ENCODE measurements at places on chromosomes 6 and 20.

GRCh38 chr6:33988121-33989015 lies 157.5 kb downstream of the GRM4 start:
- DNase-seq, result no peak

DNA sequence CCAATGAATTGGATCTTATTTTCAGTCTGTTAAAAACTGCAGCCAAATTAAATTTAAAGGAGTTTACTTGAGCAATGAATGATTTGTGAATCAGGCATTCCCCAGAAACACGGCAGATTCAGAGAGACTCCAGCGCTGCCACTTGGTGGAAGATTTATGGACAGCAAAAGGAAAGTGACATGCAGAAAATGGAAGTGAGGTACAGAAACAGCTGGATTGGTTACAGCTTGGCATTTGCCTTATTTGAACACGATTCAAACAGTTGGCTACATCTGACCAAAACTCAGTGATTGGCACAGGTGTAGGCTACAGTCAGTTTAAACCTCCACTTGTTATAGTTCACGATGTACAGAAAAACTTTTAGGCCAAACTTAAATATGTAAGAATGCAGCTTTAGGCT lies 257.6 kb upstream of the IMPG1 start:
- DNase-seq, result no peak

DNA sequence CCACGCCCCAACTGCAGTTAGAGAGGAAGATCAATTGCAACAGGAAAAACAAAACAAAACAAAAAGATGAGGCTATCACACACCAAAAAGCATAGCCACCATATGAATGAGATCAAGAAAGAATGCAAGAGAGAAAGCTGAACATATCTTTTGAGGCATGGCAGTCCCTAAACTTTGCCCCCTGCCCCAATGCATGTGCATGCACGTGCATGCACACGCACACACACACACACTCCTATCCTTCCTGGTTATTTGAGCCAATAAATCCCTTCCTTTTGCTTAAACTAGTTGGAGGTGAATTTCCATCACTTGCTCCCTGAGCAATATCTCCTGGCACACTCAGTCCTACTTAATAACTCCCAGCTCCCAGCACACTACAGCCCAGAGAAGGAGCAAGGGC lies 48.6 kb upstream of the FOXP4 start:
- no peak for DNase-seq

DNA sequence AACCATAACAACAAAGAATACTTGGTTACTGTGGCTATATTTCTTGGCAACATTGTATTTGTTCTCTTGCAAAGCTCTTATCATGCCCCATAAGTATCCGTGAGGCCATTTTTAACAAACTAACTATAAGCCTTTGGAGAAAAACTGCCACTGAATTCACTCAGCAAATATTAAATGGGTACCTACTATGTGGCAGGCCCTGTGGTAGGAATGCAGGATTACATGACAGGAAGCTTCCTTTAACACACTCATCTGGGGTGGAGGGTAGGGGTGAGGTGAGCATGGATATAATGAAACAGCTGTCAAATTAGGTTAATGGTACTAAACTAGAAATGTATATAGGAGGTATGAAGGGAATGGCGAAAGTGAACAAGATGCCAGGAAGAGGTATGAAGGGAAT lies 504.8 kb downstream of the MEI4 start:
- no peak for DNase-seq

GRCh38 chr20:4787820-4788219 lies 66.1 kb downstream of the PRND start:
- no peak for DNase-seq

GRCh38 chr20:22490287-22491193 lies 93.8 kb downstream of the FOXA2 start:
- DNase-seq, result no peak

- no peak for DNase-seq
Measured at GRCh38 chr6:67287566-67287965, 1347.5 kb upstream of the ADGRB3 start.
